ENCODE measurements at places on chromosomes 5 and 9.

- peak; percentile 71 for DNase-seq
Measured at GRCh38 chr5:106843812-106844416, 826.8 kb downstream of the EFNA5 start.

DNA sequence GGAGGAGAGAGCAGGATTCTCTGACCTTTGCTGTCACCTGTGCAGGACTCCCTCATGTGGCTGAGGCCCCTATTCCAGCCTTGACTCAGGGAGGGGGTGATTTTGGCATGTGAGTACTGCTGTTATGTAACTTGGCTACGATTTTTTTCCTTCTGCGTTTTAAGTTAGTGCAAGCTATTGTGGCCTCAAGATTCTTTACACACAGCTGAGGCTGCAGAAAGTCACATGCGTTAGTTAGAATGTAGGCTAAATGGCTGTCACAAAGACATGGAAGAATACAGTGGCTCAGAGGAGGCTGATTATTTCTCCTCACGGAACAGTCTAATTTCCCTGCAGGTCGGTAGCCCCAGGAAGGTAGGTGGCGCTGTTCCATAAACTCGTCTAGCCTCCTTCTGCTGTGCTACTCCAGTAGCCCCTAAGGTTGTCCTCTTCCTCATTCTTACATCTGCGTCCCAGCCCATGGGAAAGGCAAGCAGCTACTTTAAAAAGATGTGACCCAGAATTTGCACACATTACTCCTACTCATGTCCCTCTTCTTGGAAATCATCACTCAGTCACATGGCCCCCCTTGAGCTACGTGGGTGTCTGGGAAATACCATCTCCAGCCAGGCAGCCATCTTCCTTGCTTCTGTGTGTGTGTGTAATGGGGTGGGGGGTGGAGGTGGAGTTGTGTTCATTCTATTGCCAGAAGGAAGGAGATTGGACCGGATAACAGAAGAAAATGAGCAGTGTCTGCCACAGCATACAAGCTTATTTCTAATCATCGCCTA, 486.6 kb downstream of the CCDC171 start:
- no peak for DNase-seq

DNA sequence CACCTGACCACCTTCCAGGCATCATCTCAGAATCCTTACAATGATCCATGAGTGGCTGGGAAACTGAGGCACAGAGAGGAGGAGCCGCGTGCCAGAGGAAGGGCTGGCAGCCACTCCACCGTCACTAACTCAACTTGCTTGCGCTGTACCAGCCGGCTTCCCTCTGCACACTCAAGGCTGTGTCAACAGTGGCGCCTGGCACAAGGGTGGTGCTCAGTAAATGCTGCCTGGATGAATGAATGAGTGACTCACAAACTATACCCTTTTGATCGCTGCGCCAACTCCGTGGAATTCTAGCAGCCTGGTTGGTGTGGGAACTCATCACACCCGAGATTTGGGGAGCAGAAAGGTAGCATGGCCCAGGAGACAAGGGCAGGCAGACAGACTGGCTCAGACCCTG, 21.9 kb downstream of the PRRX2 start:
- DNase-seq: peak; percentile 78

DNA sequence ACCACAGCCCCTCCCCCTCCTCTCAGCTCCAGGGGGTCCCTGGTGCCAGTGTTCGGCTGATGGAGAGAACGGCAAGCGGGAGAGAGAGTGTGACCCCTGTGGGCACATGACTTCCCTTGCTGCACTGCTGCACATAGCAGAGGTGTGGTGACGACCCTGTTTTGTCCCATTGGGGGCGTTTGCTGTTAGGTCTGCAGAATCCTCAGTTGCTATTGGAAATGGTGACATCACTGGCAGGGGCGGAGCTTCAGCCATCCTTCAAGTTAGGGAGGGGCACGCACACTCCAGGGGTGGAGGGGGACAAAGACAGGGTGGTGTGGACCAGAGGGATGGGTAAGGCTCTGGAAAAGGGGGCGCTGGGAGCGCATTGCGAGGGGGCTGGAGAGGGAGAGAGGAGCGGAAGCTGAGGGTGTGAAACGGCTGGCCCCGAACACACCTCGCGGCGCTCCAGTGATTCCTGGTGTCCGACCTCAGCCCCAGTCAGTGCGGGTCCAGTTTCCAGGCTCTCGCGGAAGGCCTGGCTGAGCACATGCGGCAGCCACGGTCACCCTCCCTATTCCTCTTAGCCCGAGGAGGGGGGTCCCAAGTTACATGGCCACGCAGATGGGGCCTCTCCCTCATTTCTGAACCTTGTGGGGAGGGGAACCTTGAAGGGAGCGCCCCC, 764 bp upstream of the GRIN1 start:
- DNase-seq: no peak

DNA sequence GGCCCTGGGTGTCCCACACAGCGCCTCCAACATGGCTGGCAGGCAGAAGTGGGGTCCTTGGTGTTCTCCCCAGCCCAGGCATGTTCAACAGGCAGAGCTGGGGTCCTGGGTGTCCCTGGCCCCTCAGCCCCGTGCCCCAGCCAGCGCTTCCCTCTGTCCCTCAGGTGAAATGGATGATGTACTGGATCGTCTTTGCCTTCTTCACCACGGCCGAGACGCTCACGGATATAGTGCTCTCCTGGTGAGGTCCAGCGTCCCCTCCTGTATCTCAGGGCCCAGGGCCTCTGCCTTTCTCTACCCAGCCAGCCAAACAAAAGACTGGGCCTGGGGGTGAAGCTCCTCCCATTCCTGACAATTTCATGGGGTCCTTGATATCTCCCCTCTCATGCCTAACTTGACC, 2.4 kb downstream of the REEP2 start:
- no peak for DNase-seq

DNA sequence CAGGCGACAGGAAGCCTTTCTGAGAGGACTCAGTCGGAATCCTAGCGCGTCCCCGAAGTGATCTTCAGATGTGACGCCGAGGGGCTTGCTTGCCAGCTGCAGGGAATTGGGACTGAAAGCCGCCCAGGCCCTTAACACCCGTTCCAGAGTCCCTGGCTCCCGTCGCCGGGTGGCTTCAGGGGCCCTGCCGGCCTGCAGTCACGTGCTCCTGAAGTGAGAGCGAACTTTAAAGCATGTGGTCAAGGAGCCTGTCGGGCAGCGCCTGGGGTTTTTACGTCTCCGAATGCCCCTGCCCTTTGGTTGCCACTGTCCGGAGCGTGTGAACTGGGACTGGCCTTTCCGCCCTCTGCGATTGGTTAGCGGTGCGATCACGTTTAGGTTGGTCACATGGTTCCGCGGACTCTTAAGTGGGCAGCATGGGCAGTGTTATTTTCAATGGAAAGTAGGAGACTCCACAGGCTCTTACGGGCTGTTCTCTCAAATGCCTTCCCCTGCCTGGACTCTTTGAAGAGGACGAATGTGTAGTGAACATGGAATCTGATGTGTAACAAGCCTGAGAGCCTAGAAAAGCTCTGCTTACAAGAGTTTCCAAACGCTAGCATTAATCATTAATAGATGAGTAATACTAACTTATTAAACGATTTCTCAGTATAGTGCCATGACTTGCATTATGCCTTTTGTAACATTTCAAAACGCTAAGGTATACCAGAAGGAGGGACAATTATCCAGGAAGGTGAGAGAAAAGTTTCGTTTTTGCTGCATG, 1.9 kb downstream of the VLDLR start:
- no peak for DNase-seq

DNA sequence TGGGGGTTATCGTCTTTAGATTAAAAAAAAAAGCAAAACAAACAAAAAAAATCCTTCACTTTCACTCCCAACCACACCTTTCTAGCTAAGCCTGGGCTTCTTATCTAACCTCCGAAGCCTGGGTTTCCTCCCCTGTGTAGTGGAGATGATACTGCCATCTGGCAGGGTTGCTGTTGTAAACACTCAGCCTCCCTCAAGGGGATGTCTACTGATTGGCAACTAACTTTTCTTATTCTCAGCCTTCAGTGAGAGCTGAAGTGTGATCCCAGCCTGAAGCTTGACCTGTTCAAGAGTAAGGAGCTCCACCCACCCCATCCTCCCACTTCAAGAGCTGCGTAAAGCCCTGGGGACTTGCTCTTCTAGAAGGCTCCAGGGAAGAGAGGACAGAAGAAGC, 21.5 kb upstream of the WWC1 start:
- peak; percentile 28 for DNase-seq

- DNase-seq: no peak
Measured at GRCh38 chr5:9596171-9596780, 33.9 kb downstream of the TAS2R1 start.

GRCh38 chr5:140072812-140073211, 29.7 kb upstream of the NRG2 start:
- DNase-seq: no peak

DNA sequence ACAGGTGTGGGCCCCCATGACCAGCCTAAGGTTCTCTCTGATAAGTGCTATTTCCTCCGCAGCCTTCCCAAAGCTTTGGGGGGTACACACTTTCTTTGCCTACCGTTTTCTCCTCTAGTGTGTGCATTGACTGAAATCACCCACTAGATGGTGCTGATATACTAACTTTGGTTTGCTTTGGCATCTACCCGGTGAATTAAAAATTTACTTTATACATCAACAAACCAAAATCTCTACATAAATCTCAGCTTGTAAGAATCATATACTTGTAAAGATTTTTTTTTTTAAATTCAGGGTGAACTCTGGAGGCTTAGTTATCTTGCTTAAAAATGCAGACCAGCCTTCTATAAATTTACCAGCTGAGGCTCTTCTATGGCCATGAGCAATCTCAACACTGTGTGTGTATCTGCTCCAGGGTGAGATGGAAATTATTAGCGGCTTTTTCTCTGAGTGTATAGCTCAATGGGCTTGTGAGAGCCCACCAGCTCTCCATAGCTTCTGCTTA, 475.7 kb upstream of the TNC start:
- peak; percentile 66 for DNase-seq

DNA sequence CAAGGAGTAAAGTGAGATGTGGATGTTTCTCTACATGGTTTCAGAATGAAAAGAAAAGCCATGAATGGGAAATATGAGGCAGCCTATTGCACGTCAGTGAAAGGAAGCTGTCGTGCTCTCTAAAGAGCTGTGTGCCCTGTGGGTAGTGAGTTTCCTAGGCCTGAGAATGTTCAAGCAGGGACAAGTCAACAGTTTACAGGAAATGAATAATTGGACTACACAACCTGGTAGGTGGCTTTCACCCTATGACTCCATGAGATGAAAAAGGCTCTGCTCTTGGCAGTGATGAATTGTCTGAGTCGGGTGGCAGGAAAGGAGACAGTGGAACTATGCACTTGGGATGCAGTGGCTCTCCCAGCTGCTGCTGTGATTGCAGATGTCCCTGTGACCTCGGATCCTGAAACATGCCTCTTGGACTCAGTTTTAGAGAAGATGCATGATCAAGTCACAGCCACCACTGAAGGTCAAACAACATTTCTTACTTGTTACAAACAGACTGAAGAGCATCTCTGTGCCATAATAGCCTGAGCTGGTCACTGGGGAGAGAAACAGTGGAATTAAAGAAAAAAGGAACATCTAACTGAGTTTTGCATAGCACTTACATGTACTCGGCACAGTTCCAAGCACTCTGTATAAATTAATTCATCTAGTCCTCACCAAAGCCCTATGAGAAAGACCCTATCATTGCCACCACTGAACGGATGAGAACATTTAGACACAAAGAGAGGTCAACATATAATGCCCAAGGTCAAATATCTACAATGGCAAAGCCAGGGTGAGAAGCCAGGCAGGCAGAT, 293.7 kb downstream of the SPOCK1 start:
- DNase-seq: peak; percentile 4

- no peak for DNase-seq
Measured at GRCh38 chr9:110876929-110877328, 161.3 kb downstream of the LPAR1 start.

DNA sequence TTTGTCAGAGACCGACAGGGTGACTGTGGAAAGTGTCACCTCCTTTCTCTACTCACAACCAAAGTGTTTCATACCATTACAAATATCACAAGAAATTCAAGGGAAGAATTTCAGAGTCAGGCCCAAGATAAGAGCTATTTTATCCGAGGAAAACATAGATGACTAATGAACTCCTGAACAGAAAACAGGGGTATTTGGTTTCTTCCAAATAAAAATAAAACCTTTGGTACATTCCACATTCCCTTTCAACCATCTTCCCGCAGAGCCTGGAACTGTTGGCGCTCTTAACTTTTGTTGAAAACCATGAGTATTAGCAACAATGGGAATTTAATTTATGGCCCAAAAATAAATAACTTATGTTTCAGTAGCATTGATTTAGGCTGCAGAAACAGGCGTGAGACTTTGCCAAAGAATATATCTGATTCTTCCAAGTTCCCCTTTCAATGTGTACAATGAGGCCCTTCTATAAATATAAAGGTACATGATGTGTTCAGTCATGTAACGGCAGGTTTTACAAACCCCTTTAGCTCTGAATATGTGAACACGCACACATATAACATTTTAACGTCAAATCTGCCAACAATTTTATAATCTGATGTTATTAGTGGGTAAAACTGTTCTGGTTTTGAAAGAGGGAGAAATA, 69.5 kb downstream of the RETREG1 start:
- DNase-seq: no peak

DNA sequence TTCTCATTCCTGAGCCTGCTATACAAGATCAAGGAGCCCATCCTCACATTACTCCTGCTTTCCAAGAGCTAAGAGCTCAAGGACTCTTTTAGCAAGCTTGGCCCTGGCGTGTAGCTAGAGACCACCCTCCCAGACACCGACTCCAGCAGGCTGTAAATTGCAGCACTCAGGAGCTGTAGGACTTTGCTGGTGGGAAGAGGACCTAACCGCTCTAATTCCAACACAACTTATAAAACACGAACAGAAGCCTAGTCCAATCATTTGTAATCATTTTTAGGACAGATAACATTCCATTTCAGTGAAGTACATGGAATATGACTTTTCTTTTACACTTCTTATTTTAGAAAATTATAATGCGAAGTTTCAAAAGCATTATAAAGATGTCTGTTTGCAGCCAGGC, 219.9 kb downstream of the NXNL2 start:
- no peak for DNase-seq

- no peak for DNase-seq
Measured at GRCh38 chr5:25286319-25286718, 641.5 kb upstream of the CDH10 start.

DNA sequence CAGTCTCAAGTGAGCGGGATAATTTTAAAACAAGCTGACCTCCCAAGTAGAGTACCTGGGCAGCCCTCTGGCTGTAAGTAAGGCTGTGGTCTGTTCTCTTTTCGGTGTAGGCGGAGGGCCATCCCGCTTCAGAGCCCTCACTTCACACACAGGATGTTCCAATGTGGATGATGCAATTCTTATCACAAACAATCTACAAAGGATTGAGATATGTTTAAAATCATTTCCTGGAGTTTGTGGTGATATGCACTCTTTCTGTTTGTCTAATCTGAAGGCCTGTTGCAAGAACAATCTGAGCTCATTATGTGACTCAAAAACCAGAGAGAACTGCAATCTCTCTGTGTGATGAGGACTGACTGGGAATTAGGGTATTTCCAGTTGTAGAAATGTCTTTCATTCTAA, 42.5 kb downstream of the ITGA2 start:
- peak; percentile 55 for DNase-seq

DNA sequence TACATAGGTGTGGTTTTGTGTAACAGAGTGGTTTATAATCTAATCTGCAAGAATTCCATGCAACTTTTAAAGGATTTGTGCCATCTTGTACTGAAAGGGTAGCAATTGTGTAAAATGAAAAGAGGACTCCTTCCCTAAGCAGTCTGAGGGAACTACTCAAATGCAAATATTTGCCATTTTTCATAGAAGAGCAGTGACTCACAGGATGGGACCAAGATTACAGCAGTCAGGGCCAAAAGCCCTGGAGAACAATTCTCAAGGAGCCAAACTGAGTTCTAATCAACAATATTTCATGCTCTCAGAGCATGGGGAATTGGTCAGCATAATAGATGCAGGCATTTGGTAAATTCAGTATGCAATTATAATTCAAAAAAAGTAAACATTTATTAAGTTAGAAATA, 495.8 kb downstream of the CHSY3 start:
- peak; percentile 88 for DNase-seq

- peak; percentile 54 for DNase-seq
Measured at GRCh38 chr5:74865804-74866595, at the start of gene FAM169A. Gene FAM169A, minus strand, starts transcription at chr5:74866387. Its CDS starts 24,711 bp downstream, at chr5:74841676.
